ENCODE measurements at places on chromosomes 5 and 9. TPM values are rescaled to one million over a fixed set of nuclear protein-coding genes. Genes with fewer than 3 reads are reported as not detected.

The ORM2 gene
- total RNA-seq = not detected

The DNAI1 gene
- total RNA-seq = 0.65 TPM

The NPR3 gene
- total RNA-seq = 20.7 TPM

The ZNF367 gene
- 5.5 TPM for total RNA-seq

The HEMGN gene
- not detected for total RNA-seq

The FBXW11 gene
- total RNA-seq = 37.2 TPM

The HAVCR1 gene
- 42.6 TPM for total RNA-seq

The OR1L8 gene
- not detected for total RNA-seq

The CATSPER3 gene
- 0.42 TPM for total RNA-seq

The SLC27A6 gene
- total RNA-seq = not detected

The CDX1 gene
- total RNA-seq = not detected

The CCDC183 gene
- 0.15 TPM for total RNA-seq

The GABRA6 gene
- total RNA-seq = not detected

The PCDHA3 gene
- total RNA-seq = 0.78 TPM

The IL33 gene
- not detected for total RNA-seq

The CTXN3 gene
- total RNA-seq = not detected

The HRH2 gene
- 0.77 TPM for total RNA-seq

The ANKRD18A gene
- total RNA-seq = 9.2 TPM

The SLC2A6 gene
- total RNA-seq = 20.2 TPM

The ACOT12 gene
- not detected for total RNA-seq

The USP20 gene
- 3.5 TPM for total RNA-seq

The GGTA1 gene
- not detected for total RNA-seq

The INSL4 gene
- 16.7 TPM for total RNA-seq

The OR1Q1 gene
- not detected for total RNA-seq

The CD180 gene
- not detected for total RNA-seq

The HIGD2A gene
- 257 TPM for total RNA-seq

The SOHLH1 gene
- not detected for total RNA-seq

The ENTPD2 gene
- 2.1 TPM for total RNA-seq

The NMUR2 gene
- total RNA-seq = 0.13 TPM

The WHRN gene
- total RNA-seq = 4.4 TPM

The PCDHGB7 gene
- not detected for total RNA-seq

The ATP10B gene
- total RNA-seq = not detected

The NME5 gene
- not detected for total RNA-seq

The WNT8A gene
- total RNA-seq = not detected

The GHR gene
- total RNA-seq = 0.03 TPM

The CXCL14 gene
- total RNA-seq = 0.10 TPM

The SOWAHA gene
- total RNA-seq = 0.14 TPM

The SLC6A19 gene
- 0.08 TPM for total RNA-seq

The FOXD4L6 gene
- total RNA-seq = 0.06 TPM

The COL5A1 gene
- 48.7 TPM for total RNA-seq

The TYRP1 gene
- not detected for total RNA-seq

The CAVIN4 gene
- total RNA-seq = 0.44 TPM

The GPR150 gene
- not detected for total RNA-seq

The GABBR2 gene
- total RNA-seq = 0.15 TPM

The ASS1 gene
- 17.7 TPM for total RNA-seq

The FOXD4L3 gene
- not detected for total RNA-seq

The NMRK1 gene
- total RNA-seq = 4.6 TPM

The LCNL1 gene
- total RNA-seq = 0.07 TPM

The GCNT4 gene
- 0.35 TPM for total RNA-seq

The MARCOL gene
- not detected for total RNA-seq

The FAM114A2 gene
- 10.6 TPM for total RNA-seq

The NR5A1 gene
- total RNA-seq = 0.09 TPM

The FBP1 gene
- total RNA-seq = not detected

The SLC46A2 gene
- total RNA-seq = not detected

The SLC1A1 gene
- total RNA-seq = 0.79 TPM

The FGD3 gene
- 0.14 TPM for total RNA-seq
